Activated naive CD8-positive, alpha-beta T cell treated with anti-CD3 and anti-CD28 coated beads for 36 hours (primary cell): ENCODE measurements at places on chromosomes 4 and X. TPM values are rescaled to one million over a fixed set of nuclear protein-coding genes. Genes with fewer than 3 reads are reported as not detected.

HGFAC gene
- total RNA-seq = not detected

SLC34A2 gene
- not detected for total RNA-seq

POU4F2 gene
- total RNA-seq = not detected

SPRY1 gene
- total RNA-seq = 93.0 TPM

CC2D2A gene
- not detected for total RNA-seq

ESX1 gene
- not detected for total RNA-seq

H2BW2 gene
- not detected for total RNA-seq

TMEM156 gene
- 11.7 TPM for total RNA-seq

SH3TC1 gene
- 8.8 TPM for total RNA-seq

PRSS12 gene
- not detected for total RNA-seq

GRCh38 chr4:100168521-100168920, 21.7 kb downstream of the DDIT4L start:
- DNase-seq = no peak
- no peak overlapping the region for H3K27ac ChIP-seq
- H3K4me1 ChIP-seq = peaks cover 3% of the 10 kb centered on the region
- H3K27me3 ChIP-seq = peaks cover 9% of the 10 kb centered on the region
- H3K36me3 ChIP-seq = no peaks in the 10 kb centered on the region
- H3K4me3 ChIP-seq = no peak overlapping the region

GRCh38 chr4:98423009-98423408, 161.8 kb downstream of the RAP1GDS1 start:
- H3K27me3 ChIP-seq = no peaks in the 10 kb centered on the region
- no peak overlapping the region for H3K4me3 ChIP-seq
- peaks cover 24% of the 10 kb centered on the region for H3K4me1 ChIP-seq
- no peak overlapping the region for H3K27ac ChIP-seq
- no peak for DNase-seq

DNA sequence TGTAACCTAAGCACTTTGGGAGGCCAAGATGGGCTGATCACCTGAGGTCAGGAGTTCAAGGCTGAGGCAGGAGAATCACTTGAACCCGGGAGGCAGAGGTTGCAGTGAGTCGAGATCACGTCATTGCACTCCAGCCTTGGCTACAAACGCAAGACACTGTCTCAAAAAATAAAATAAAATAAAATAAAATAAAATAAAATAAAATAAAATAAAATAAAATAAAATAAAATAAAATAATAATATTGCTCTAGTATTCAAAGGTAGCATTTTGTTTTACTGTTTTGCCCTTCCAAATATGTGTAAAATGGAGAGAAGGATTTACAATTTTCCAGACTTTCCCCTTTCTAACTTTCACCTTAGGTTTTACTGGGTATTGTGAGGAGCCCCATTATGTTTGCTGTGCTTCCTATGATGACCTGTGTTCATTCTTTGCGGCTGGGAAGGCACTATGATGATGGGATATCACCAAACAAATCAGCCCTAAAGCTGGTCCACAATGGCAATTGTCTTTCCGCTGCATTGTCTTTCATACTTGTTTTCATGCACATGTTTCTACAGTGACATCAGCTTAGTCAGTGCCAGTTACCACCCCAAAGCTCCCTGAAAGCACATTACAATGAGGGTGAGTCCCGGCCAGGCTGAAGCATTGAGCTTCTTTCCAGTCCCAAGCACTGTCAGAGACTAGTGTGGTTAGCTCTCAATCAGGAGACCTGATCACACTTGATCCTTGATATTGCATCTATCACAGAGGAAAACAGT, 50.8 kb downstream of the DTHD1 start:
- peak overlapping the region; percentile 6 for H3K27ac ChIP-seq
- no peak for DNase-seq
- H3K36me3 ChIP-seq = no peaks in the 10 kb centered on the region
- H3K27me3 ChIP-seq = no peaks in the 10 kb centered on the region
- peaks cover 17% of the 10 kb centered on the region for H3K4me1 ChIP-seq

DNA sequence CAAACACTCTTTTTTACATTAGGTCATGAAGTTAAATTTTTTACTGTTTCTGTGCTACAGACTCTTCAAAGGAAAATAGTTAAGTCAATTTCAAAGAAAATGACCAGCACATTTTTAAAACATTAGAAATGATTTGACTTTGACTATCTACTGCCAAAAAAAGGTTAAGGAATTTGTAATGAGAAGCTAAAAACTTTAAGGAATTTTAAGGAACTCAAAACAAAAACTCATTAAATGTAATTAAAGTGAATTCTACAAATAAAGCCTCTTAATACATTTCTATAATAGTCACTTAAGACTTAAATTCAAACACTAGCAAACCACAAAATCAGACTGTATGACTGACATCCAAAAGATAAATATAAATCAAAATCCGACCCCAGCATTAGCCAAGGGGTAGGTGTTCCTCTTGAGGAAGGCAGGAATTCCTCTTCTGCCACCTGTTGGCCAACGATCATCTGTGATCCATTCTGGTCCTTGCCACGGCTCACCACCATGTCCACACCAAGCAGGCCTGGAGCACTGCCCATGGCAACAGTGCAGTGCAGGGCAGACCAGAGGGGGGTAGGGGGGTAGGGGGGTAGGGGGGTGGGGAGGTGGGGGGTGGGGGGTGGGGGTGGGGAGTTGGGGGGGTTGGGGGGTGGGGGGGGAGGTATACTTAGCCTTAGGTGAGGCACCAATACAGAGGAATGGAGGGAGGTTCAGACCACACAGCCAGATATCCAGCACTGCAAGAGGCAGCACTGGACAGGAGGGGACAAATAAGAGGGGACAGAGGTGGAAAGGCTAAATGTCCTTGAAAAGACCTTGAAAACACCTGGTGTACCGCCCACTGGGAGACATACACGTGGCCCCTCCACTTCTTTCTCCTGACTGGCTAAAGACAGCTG, 287.4 kb downstream of the CHIC1 start:
- no peaks in the 10 kb centered on the region for H3K36me3 ChIP-seq
- DNase-seq = no peak
- no peaks in the 10 kb centered on the region for H3K4me1 ChIP-seq
- no peaks in the 10 kb centered on the region for H3K27me3 ChIP-seq

DNA sequence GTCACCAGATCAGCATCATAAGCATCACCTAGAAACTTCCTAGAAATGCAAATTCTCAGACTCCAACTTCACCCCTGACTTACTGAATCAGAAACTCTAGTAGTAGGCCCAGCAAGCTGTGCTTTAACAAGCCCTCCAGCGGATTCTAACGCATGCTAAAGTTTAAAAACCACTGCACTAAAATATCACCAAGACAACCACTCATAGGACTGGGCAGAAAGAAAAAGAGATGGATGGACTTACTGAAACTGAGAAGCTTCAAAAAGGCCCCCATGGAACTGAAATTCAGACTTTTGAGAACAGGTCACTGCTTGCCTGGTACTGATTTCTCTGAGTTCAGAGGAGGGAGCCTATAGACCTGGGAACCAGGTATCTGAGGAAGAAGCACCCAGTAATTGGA, 40.1 kb downstream of the FAM241A start:
- no peak overlapping the region for H3K4me3 ChIP-seq
- DNase-seq = no peak
- H3K27me3 ChIP-seq = no peaks in the 10 kb centered on the region
- H3K36me3 ChIP-seq = peaks cover 45% of the 10 kb centered on the region

GRCh38 chr4:42122237-42122636, 30.2 kb downstream of the BEND4 start:
- no peak overlapping the region for H3K4me3 ChIP-seq
- no peaks in the 10 kb centered on the region for H3K4me1 ChIP-seq
- H3K27ac ChIP-seq = no peak overlapping the region
- no peaks in the 10 kb centered on the region for H3K36me3 ChIP-seq
- DNase-seq = no peak
- peaks cover 4% of the 10 kb centered on the region for H3K27me3 ChIP-seq

GRCh38 chrX:133999031-133999705, 13.8 kb upstream of the GPC3 start:
- H3K36me3 ChIP-seq = no peaks in the 10 kb centered on the region
- H3K27me3 ChIP-seq = peaks cover 5% of the 10 kb centered on the region
- no peak for DNase-seq

GRCh38 chrX:14030174-14030530, 460 bp upstream of the GEMIN8 start:
- H3K4me1 ChIP-seq = peaks cover 18% of the 10 kb centered on the region
- H3K4me3 ChIP-seq = peak overlapping the region; percentile 97
- peaks cover 1% of the 10 kb centered on the region for H3K36me3 ChIP-seq
- peaks cover 8% of the 10 kb centered on the region for H3K27me3 ChIP-seq
- no peak for DNase-seq
- H3K27ac ChIP-seq = peak overlapping the region; percentile 100

GRCh38 chr4:52234561-52235440, 183.7 kb downstream of the SPATA18 start:
- DNase-seq = no peak
- H3K4me1 ChIP-seq = no peaks in the 10 kb centered on the region
- no peaks in the 10 kb centered on the region for H3K36me3 ChIP-seq
- H3K27ac ChIP-seq = no peak overlapping the region

- no peaks in the 10 kb centered on the region for H3K27me3 ChIP-seq
- no peak overlapping the region for H3K4me3 ChIP-seq
- H3K4me1 ChIP-seq = peaks cover 2% of the 10 kb centered on the region
- H3K27ac ChIP-seq = no peak overlapping the region
Measured at GRCh38 chr4:39563346-39563847, 36.2 kb upstream of the UGDH start.

DNA sequence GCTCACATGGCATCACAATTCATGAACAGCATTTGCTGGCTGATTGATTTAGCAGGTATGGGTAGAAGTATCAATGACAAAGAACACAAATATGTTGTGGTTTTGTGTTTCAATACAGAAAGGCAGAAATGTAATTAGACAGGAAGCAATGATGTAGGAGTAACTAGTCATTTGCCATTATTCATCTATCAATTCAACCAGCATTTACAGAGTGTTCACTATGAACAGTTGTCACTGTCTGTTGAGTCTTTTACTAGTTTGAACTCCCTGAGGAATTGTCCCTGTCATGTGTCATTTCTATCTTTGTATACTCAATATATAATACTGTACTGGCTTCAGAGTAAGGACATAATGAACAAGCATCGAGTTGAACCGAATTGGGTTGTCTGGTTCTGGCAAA, 51.5 kb upstream of the ARHGAP24 start:
- no peak for DNase-seq
- H3K36me3 ChIP-seq = no peaks in the 10 kb centered on the region
- no peak overlapping the region for H3K4me3 ChIP-seq
- no peaks in the 10 kb centered on the region for H3K27me3 ChIP-seq
- H3K4me1 ChIP-seq = no peaks in the 10 kb centered on the region

- H3K4me1 ChIP-seq = no peaks in the 10 kb centered on the region
- DNase-seq = no peak
- H3K36me3 ChIP-seq = no peaks in the 10 kb centered on the region
Measured at GRCh38 chr4:156476359-156476758, 495.2 kb downstream of the PDGFC start.

GRCh38 chr4:26263165-26263564, 57.6 kb upstream of the RBPJ start:
- H3K4me1 ChIP-seq = no peaks in the 10 kb centered on the region
- no peak overlapping the region for H3K27ac ChIP-seq
- peaks cover 30% of the 10 kb centered on the region for H3K27me3 ChIP-seq
- no peak for DNase-seq
- H3K36me3 ChIP-seq = peaks cover 2% of the 10 kb centered on the region

GRCh38 chrX:12984603-12985319, 9.9 kb downstream of the TMSB4X start:
- DNase-seq = peak; percentile 55
- peaks cover 6% of the 10 kb centered on the region for H3K36me3 ChIP-seq
- peak overlapping the region; percentile 99 for H3K27ac ChIP-seq
- peaks cover 62% of the 10 kb centered on the region for H3K4me1 ChIP-seq
- H3K27me3 ChIP-seq = peaks cover 4% of the 10 kb centered on the region

GRCh38 chr4:67104145-67104544, 441.2 kb downstream of the CENPC start:
- no peaks in the 10 kb centered on the region for H3K4me1 ChIP-seq
- no peak for DNase-seq
- no peak overlapping the region for H3K27ac ChIP-seq
- no peaks in the 10 kb centered on the region for H3K27me3 ChIP-seq

DNA sequence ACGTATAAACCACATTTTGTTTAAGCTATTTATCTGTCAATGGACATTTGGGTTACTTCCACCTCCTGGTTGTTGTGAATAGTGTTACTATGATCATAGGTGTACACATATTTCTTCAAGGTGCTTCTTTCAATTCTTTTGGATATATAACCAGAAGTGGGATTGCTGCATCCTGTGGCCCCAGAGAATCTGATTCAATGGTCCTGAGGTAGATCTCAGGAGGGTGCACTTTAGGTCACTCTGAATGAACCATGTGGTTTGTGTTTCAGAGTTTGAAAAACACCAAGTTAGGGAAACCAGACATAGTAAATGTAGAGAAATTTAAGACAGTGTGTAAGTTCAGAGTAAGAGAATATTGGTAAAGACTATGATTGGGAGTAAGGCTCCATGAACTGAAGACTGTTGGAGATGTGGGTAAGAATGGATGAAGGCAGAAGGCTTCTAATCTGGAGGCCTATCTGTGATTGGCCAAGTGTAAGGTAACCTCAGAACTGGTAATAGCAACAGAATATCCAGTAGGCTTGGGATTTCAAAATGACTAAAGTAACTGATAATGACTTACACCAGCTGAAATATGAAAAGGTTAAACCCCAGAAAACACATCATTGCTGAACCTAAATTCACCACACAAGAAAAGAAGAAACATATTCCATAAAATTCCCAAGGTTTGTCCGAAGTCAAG, 236.9 kb downstream of the CAMK2D start:
- peaks cover 13% of the 10 kb centered on the region for H3K4me1 ChIP-seq
- no peak for DNase-seq
- no peaks in the 10 kb centered on the region for H3K27me3 ChIP-seq
- H3K4me3 ChIP-seq = no peak overlapping the region

DNA sequence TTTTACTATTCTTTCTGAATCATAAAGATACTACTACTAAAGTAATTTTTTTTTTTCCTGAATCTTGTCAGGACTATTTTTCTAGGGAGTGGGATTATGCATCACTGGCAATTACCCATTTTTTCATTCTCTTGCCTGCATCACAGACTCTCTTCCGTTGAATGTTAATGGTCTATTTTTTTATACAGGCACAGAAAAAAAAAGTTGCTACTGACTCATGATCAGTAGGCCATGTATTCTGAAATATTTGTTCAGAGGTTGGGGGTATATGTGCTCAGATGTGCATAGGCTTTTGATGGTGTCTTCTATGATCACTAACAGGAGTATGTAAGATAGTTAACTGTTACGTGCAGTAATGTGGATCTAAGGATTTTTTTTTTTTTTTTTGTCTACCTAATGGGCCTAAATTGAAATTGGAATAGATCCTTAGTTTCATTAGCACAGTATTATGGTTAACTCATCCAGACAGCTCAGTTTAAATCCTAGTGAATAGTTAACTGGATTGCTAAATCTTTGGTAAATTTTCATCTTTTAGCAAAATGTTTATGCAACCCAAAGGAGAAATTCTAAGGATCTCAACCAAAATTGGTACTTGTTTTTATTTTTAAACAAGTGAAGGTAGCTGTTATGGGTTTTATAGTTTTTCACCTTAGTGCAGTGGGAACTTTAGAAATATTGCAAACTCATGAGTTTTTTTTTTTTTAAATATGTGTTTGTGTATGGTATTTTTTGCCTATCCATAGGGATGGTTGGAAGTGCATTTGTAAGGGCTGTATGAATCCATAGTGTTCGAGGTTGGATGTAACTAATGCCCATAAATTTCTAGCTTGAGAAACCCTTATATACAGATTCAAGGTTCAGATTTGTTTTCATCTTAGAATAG, 12.1 kb downstream of the BMP2K start:
- no peaks in the 10 kb centered on the region for H3K27me3 ChIP-seq
- peaks cover 23% of the 10 kb centered on the region for H3K4me1 ChIP-seq
- no peak overlapping the region for H3K27ac ChIP-seq
- H3K4me3 ChIP-seq = no peak overlapping the region
